Kidney capillary endothelial cell (primary cell): ENCODE measurements at places on chromosomes 6 and 20.

DNA sequence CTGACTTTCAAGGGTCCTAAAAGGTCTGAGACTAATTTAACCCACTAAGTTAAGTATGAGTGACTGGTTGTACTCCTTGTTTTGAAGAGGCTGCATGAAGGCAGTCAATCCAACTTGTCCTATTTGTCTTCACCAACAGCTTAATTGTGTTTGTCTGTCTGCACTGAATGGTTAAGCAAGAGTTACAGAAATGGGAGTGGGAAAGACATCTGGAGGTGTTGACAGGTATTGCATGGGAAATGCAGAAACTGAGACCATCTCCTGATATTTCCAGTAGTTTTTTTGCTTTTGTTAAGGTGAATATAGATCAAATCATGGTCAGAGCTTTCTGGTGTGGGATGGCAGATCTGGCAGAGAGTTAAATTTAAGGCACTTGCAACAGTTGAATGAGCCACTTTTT lies 6.5 kb downstream of the FUT9 start:
- no peak for DNase-seq

GRCh38 chr6:16153211-16153820 lies 24.4 kb downstream of the MYLIP start:
- DNase-seq, result no peak

DNA sequence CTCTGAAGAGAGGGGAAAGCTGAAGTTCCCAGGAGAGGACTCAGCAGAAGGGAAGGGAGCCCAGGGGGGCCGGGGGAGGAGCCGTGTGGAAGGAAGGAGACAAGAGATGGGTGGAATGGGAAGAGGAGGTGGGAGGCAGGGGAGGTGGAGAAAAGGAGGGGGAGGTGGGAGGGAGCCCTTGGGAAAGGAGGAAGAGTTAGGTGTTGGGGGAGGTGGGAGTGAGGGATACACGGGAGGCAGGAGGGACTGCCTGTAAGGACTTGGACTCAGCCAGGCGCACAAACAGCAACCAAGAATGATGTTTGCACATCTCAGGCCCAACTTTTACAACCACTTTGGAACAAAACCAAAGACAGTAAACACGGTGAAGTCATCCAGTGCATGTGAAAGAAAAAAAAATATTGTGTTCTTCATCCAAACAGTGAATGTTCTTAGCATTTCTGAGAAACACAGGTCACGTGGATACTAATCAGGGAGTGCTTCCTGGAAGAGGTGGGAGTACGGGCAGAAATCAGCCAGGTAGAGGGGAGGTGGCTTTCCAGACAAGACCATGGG lies 17.4 kb upstream of the LSM14B start:
- no peak for DNase-seq

- no peak for DNase-seq
Observed at GRCh38 chr20:2004171-2004570, 10.3 kb upstream of the PDYN start.

GRCh38 chr20:52124821-52125220 lies 66.8 kb downstream of the ZFP64 start:
- DNase-seq, result no peak

DNA sequence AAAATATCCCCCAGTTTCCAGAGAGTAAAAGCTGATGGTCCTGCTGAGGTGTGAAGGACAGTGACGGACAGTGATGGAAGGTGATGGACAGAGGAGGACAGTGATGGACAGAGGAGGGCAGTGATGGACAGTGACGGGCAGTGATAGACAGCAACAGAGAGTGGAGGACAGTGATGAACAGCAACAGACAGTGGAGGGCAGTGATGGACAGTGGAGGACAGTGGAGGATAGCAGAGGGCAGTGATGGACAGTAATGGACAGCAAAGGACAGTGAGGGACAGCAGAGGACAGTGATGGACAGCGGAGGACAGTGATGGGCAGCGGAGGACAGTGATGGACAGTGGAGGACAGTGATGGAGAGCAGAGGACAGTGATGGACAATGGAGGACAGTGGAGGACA lies 2.7 kb upstream of the NKAIN4 start:
- DNase-seq, result no peak
